ENCODE measurements at places on chromosomes 5 and 9.

DNA sequence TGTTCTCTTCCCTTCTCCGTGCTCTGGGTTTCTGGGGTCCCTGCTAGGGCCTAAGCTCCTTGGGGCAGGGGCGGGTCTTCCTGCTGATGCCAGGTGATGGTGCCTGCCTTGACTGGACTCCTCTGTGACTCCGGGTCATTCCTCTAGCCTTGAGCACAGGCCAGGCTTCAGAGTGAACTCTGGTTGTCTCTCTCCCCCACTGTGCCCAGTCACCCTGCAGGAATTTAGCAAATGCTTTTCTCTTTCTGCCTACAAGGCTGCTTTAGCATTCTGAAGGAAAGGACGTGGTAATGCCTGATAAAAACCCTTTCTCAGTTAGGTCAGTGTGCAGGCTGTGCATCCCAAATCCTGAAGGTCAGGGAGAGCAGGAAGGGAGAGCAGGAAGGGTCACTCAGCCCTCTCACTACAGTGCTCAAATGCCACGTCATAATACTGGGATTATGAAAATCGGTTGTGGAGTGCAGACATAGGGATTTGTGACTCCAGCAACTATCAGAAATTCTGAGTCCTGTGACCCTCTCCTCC lies 2.7 kb downstream of the CXCL14 start:
- no peak for DNase-seq

GRCh38 chr9:121059998-121060636 lies 10.0 kb upstream of the C5 start:
- DNase-seq, result no peak

GRCh38 chr5:6711409-6712141 lies 1.7 kb upstream of the TENT4A start:
- DNase-seq, result no peak

GRCh38 chr5:77641963-77642737 lies 3.6 kb upstream of the OTP start:
- no peak for DNase-seq

GRCh38 chr5:127924606-127925005 lies 159.0 kb upstream of the SLC12A2 start:
- no peak for DNase-seq

DNA sequence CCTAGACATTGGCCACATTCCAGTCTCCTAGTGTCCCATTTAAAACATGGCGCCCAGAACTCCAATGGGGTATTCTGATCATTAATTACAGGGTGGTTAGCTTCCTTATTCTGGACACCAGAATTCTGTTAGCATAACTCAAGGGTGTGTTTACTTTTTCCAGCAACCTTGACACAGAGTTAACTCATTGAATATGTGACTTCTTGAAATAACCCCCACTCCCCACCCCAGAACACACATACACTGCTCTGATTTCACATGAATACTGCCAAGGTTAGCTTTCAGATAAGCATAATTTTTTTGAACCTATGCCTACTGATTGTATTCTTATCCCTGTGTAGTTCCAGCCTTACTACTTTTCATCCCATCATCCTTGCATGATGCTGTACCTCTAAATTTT lies 151.1 kb downstream of the SMARCA2 start:
- no peak for DNase-seq

DNA sequence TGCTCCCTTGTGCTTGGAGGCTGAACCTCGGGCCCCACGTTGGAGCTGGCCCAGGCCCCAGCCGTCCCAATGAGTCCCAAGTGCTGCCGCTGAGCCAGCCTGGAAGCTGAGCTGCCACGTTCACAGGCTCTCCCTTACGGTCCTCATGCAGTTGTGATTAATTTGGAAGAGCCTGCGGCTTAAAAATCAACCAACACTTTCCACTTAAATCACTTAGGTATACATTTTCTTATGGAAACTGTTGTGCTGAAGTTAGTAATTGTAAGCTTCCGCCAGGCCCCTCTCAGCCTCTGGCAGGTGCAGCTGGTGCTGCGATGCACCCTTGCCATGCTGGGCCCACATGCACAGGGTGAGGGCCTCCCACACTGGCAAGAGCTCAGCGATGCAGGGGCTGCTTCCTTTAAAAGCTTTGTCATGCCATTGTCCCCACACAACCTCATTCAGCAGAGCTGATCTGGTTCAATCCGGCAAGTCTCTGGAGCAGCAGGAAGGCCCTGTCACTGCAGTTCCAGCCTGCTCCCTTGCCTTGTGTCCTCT lies 61.0 kb downstream of the IPPK start:
- DNase-seq, result no peak

GRCh38 chr5:107531308-107531707 lies 139.4 kb downstream of the EFNA5 start:
- no peak for DNase-seq

DNA sequence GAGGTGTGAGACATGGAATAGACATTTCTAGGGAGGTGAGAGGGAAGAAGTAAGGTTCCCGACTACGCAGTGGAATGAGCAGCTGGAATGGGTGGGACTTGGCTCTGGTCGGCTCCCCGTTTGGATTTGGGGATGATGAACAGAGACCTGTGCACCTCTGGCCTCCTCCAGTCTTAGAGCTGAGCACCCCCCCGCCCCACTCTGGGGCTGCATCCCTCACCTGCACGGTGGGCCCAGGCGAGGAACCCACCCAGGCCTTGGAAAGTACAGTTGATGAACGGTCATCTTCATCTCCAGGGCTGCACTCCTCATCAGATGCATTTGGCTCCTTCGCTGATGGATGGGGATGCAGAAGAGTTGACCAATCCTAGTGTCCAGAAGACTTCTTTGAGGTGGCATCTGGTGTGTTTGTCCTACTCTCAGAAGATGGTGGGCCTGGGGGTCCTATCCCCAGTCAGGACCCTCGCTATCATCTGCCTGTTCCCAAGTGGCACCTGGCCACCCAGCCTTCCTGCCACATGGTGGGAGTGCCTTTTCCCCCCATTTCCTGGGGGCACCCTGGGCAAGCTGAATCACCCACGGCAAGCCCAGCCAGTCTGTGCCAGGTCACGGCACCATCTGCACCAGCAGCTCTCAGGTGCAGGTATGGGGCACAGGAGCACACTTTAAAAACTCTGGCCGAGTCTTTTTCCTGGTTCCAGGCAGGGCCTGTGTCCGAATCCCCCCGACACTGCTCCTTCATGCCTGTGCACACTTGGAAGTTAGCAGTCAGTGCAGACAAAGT lies 70.5 kb downstream of the GTF3C4 start:
- no peak for DNase-seq

DNA sequence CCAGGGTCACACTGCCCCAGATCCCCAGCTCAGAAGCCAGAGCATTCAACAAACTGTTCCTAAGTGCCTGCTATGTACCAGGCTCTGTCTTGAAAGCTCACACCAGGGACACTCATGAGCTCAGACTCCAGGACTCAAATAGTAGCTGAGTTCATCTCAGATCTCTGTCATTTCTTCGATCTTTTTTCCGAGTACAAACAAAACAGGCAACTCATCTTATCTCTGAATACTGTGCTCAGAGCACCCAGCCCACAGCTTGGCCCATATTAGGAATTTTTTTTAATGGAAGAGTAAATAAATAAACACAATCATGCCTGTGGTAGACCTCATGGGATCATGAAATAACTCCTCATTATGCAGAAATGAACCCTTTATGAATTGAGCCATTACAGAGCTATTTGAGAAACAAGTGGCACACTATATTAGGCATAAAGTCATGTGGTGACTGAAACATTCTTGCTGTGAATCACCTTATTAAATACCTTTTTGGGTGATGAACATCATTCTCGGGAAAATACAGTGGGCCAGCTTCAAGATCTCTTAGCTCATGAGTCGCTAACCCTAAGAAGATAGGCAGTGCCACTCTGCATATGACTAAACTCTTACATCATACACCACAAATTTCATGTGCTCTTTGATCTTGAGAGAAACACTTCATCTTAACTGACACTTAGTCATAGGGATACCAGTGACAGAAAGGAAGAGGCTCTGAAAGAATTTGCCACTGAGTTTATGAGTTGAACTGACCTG lies 9.9 kb downstream of the SH3RF2 start:
- no peak for DNase-seq

- DNase-seq, result no peak
Measured at GRCh38 chr9:124284940-124285441, 27.2 kb downstream of the NEK6 start.

- DNase-seq, result no peak
Measured at GRCh38 chr5:32100230-32100629, 73.9 kb downstream of the GOLPH3 start.

DNA sequence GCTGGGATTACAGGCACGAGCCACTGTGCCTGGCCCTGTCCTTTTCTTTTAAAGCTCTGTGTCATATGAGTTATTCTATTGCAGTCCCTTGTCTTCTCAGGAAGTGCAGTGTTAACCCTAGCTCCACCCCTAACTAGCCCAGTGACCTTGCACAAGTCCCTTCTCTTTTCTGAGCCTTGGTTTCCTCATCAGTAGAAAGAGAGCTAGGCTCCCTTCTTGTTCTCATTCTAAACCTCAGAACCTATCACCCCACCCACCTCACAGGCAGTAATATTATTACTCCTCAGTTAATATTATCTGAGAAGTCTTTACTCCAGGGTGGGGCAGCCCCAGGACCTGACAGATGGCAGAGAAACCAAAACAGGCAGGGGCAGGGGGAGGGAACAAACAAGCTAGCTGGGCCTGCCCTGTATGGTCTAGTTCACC lies 7.2 kb downstream of the CYFIP2 start:
- DNase-seq, result no peak

GRCh38 chr9:32010322-32010721 lies 374.1 kb upstream of the ACO1 start:
- DNase-seq, result no peak

DNA sequence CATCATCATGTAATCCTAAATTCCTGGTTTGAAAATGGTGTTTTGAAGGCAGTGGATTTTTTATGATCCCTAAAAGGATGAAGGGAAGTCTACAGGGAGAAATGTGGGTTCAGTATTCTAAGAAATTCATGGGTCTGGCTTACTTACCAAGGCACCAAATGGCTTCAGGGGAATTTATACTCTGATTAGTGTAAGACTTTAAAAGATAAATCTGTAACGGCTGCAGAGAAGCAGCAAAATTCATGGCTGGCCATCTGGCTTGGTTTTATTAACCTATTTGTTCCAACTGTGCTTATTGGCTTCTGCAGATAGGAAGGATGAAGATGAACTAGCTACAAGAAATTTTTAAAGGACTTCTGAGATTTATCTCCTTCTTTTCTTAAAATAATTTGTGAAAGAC lies 222.8 kb downstream of the TENT4A start:
- no peak for DNase-seq

DNA sequence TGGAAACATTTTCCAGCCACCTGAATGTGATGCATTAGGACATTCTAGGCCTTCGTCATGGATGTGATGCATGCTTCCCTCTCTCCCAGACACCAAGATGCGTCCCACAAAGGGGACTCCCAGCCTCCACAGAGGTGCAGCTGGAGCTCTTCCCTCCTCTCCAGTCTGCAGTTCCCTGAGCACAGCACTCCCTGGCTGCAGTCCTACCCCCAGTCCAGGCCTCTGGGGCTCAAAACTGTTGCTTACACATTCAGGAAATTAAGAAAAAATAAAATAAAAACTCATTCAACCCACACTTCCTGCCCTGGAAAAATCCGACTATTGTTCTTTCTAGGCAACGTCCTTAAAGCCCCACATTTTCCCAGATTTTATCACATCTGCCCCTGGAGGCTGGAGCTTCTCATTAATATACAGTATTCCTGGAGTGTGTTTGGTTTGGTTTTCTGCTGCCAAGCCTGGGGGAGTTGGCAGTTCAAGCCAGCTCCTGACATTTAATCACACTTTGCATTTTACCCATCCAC lies 78.4 kb upstream of the ICE1 start:
- no peak for DNase-seq

DNA sequence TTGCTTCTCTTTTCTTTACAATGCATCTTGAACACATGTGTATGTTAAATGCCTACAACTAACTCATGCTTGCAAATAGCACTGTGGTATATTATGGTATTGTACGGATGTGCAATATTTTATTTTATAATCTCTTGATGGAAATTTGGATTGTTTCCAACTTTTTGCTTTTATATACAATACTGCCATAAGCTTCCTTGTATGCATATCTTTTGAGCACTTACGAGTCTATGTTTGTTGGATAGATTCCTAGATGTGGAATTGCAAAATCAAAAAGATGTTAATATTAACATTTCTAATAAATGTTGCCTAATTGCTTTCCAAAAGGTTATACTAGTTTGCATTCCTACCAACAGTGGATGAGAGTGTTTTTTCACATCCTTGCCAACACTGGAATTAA lies 3.4 kb upstream of the GALNT12 start:
- DNase-seq, result no peak

- no peak for DNase-seq
Measured at GRCh38 chr9:116565986-116566385, 121.1 kb upstream of the TRIM32 start.

GRCh38 chr5:142314606-142315005 lies 10.2 kb downstream of the SPRY4 start:
- no peak for DNase-seq

GRCh38 chr9:99873531-99873930 lies 32.9 kb upstream of the STX17 start:
- no peak for DNase-seq

- DNase-seq, result no peak
Measured at GRCh38 chr9:79664375-79664831, 92.6 kb downstream of the TLE4 start.

GRCh38 chr9:36880075-36880474 lies 154.0 kb downstream of the PAX5 start:
- DNase-seq, result no peak

GRCh38 chr5:57768745-57769144 lies 286.1 kb upstream of the ACTBL2 start:
- no peak for DNase-seq

DNA sequence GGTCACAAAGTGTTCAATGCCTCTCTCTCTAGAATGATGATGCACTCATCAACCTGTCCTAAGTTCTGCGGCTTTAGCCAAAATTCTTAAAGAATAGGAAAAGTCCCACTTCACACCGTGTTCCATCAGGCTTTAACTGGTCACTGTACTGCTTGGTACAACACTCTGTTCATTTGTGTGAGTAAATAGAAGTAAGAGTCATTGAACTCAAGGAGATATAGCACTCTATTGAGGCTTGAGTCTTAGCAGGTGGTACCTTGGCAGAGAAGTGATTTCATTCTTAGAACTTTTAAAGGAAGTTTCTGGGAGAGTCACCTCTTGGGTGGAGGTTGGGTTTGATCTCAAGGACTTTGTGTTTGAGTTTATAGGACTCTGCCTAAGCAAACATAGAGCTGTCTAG lies 92.6 kb downstream of the TENT4A start:
- DNase-seq, result no peak

GRCh38 chr9:20242510-20243189 lies 379.6 kb downstream of the MLLT3 start:
- no peak for DNase-seq

DNA sequence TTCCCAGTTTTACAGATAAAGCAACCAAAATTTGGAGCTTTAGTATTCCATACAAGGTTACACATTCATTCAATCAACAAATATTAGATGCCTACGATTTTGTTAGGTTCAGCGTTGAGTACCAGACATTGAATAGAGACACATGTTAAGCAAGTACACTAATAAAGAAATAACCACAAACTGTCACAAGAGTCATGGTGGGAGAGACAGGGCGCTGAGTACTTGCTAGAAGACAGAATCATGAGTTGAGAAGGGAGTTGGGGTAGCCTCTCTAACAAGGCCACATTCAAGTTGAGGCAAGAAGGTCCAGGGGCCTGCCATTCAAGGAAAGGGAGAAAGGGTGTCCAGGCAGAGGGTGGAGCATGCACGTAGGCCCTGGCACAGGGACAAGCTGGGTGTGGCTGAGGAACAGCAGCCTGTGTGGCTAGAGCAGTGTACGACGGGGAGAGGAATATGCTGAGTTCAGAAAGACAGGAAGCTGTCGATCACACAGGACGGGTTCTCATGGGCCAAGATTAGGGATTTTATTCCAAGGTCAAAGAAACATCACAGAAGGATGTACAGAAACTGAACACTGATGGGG lies 17.0 kb downstream of the CDK5RAP2 start:
- no peak for DNase-seq

All from cerebellar nuclear complex (tissue), 1 donor.